Activated CD4-positive, alpha-beta T cell treated with anti-CD3 and anti-CD28 coated beads, Interleukin-2, amount 50 U/mL, for 24 hours (primary cell): ENCODE measurements at places on chromosomes 2 and 18.

- no peak for DNase-seq
Measured at GRCh38 chr2:150325656-150326314, 161.7 kb downstream of the RND3 start.

DNA sequence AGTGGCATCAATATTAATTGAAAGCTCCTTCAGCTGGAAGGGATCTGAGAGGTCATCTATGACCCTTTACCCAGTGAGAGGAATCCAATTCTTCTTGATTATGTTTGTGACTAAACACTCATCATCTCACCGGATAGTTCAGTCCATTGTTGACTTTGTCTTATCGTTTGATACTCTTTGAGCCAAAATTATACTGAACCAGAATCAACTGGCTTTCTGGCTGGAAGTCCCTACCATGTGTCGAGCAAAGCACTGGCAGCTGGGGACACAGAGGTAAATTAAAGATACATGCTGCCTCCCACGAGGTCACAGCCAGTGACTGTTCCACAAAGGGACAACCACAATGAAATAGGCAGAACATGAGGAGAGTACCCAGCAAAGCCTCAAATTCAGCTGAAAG, 91.4 kb upstream of the FHL2 start:
- no peak for DNase-seq

DNA sequence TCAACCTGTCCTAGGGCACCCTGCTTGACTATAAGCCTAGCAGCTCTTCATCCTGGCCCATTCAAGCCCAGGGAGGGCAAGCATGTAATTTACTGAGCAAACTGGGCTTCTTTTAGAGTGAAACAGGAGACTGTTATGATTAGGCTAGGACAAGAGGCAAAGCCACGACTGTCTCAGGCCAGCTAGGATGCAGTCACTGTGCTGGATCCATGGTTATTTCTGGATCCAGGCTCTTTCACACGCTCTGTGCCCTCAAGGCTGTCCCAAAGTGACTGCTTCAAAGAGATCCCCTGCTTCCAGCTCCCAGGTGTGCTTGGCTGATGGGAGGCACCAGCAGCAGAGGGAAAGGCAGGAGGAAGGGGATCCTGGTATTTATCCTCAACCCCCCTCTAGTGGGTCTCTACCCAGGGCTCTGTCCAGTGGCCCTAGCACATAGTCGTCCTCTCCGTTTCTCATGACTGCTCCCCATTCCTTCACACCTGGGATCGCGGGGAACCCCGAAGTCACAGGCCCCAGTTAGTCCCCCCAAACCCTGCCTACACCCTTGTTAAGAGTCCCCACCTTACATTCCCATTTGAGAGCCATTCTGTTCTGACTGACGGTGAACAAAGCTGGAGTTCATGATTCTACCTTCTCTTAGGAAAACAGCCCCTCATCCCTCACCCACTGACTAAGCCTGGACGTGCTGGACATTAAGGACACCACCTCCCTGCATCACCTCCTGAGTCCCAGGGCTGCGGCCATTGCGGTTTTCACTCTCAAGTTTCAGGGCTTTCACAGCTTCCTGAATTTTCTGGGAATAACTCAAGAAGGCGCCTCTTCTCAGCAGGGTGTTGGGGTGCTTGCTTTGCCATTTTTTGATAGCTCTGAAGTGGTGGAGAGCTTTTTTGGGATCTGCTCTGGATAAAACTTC, 63.2 kb downstream of the POLR1A start:
- no peak for DNase-seq

DNA sequence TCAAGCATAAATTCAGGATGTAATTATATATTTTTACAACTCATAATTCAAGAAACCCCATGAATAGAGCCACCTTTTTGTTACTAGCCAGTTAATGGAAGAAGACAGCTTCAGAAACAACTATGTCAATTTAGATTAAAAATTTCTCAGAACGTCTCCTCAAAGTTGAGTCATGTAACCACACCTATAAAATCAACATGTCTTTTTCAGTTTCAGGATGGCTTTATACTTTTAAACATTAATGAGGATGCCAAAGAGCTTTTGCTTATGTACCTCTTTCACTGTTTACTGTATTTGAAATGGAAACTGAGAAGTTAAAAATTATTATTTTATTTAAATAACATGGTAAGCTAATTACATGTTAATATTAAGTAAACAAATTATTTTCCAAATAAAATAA, 280.1 kb downstream of the PTH2R start:
- DNase-seq = no peak

DNA sequence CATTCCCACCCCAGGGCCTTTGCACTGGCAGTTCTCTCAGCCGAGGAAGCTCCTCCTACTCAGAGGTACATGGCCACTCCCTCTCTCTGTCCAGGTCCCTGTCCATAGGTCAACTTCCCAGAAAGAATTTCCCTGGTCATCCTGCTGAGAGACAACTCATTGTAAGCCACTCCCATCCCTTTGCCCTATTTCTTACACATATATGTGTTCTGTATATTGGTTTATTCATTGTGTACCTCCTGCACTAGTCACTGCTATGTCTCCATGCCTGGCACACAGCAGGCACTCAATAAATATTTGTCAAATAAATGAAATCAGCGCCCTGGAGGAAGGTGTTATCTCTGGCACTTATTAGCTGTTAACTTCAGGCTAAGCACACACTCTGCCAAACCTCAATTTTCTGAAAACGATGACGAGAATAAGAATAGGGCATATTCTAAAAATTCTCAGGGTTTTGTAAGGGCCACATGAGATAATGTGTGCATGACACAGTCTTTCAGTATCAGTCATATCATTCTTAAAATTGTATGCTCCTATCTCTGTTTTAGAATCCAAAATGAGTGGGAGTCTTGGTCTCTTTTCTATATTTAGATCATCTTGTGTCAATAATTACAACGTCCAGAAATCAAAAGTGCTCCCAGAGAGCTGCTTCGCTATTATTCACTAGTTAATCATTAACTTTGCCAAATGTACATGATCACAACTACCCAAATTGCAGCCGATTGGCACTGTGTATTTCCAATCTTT, 198.0 kb downstream of the ALK start:
- no peak for DNase-seq

DNA sequence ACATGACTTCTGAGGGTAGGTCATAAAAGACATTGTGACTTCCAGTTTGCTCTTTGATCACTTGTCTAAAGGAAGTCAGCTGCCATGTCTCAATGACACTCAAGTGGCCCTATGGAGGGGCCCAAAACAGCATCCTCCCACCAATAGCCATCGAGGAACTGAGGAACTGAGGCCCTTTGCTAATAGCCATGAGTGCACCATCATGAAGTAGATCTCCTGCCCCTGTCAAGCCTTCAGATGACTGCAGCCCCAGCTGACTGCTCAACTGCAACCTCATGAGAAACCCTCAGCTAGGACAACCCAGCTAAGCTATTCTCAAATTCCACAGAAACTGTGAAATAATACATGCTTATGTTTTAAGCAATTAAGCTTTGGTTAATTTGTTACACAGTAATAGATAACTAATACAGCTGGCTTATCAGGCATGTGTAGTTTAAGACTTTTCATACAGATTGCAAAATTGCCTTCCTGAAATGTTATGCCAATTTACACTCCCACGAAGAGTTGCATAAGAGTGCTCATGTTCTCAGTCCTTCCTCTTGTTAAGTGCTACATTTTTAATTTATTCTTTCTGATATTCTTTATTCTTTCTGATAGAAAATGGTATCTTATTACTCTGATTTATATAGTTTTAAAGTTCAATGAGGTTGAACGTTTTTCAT, 105.6 kb upstream of the NDUFV2 start:
- no peak for DNase-seq
